ENCODE measurements at places on chromosomes 2 and 18. TPM values are rescaled to one million over a fixed set of nuclear protein-coding genes. Genes with fewer than 3 reads are reported as not detected.

The GAL3ST2 gene
- polyA plus RNA-seq = not detected

The SMCHD1 gene
- polyA plus RNA-seq = 10.5 TPM

GRCh38 chr2:195407783-195408182 lies 249.2 kb upstream of the SLC39A10 start:
- DNase-seq = no peak

The C2orf72 gene
- 0.17 TPM for polyA plus RNA-seq

The PRPF40A gene
- polyA plus RNA-seq = 135 TPM

DNA sequence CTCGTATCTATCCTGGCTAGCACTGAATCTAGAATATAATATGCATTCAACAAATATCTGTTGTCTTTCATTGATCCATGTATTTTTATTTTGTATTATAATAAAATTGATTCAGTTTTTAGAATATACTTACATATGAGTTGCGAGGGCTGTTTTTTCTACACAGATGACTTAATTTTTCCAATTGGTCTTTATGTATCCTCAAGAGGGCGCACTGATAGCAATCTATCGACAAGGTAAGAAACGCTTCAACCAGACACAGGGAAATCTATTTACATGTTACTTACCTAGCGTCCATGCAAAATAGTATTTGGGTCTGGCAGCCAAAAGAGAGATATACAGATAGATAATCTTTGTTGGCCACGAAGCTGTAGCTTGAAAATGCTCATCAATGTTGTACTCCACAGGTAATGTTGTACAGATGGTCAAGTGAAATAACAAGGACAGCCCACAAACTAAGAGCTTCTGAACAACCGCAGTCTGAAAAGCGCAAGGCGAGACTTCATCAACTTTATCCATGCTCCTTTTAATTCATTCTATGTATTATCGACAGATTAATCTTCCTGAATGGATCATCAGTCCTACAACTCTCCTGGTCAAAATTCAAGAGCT lies 35.5 kb upstream of the KIDINS220 start:
- DNase-seq = peak; percentile 11

DNA sequence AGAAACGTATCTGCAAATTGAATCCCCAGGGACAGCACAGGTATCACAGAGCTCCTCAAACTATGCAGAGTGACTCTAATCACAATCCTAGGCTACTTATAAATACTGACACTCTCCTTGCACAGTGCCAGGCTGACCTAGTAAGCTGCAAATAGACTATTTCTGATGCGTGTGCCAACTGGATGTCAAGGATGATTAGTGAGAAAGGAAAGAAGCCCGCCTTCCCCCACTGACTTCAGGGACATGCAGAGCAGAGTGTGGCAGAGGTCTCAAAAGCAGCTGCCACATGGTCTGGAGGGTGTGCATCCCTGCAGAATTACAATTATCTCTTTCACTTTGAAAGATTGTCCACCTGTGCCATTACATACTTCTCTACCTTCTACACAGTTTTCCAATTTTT lies 235.6 kb downstream of the CPS1 start:
- no peak for DNase-seq

GRCh38 chr2:219041252-219041651 lies at the start of gene CFAP65:
Gene CFAP65 (minus strand): TSS chr2:219041516. CDS start chr2:219039048, 2,468 bp downstream.
- no peak for DNase-seq

The RNF181 gene
- polyA plus RNA-seq = 376 TPM

The FOXI3 gene
- polyA plus RNA-seq = not detected

DNA sequence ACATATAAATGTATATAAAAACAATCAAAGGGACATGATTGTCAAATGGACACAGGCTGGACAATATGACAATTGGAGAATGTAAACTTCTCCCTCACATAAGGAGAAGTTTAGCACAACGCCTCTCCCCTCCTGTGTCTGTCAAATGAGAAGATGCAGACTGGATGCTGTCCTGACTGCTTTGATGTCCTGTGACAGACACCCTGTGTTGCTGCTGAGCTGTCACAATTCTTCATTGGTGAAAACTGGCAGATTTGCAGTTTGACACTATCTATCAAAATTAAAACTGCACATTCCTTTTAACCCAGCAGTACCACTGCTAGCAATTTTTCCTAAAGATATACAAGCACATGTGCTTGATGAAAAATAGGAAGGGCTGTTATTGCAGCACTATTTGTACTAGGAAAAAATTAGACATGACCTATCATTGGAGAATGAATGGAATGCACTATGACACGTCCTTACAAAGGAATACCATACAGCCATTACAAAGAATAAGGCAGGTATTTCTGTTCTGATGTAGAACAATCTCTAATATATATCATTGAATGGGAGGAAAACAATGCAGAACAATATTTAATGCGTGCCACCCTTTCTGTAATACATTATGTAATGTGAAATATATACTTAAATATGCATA lies 12.4 kb downstream of the DPYSL5 start:
- DNase-seq = no peak

GRCh38 chr2:220670511-220670910 lies 901.6 kb downstream of the EPHA4 start:
- DNase-seq = no peak

DNA sequence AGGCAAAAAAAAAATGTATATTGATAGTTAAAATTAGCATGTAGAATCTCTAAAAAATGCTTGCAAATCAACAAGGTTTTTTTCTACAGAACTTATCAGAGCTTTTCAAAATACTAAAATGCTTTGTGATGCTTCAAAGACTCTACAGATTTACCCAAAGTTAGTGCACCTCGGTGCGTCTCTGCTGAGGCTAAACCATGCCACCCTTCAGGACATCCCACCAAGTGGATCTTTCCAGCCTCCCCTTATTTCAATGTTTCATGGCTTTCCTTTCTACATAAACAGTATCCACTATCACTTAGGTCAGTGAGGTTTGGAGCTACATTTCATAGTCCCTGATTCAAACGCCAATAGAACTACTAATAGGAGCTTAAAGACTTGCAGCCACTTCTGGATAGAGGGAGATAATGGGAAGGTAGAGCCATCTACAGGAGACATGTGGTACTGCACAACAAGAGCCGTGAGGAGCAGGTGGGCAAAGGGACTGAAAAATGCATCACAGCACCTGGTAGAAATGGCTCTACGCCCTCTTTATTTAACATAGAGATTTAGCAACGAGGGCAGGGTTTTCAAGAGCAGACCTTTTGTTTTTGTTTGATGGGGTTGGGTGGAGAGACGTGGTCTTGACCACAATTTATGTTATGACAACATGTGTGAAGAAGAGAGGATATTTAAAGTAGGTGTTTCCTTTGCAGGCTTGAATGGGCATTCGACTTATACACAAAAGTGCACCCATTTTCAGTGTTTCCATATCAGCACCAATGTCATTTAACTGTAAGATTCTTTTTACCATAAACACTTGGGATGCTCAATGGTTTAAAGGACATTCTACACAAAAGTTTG lies 56.1 kb upstream of the SLC35G4 start:
- DNase-seq = no peak

The SULT1C3 gene
- polyA plus RNA-seq = not detected

The UCN gene
- polyA plus RNA-seq = 0.34 TPM

Data from BJ (cell line).